NK-92 treated with Interleukin-12 subunit alpha and Interleukin-12 subunit beta, amount 100 ng/mL, for 24 hours (cell line): ENCODE measurements at places on chromosomes 5 and 9.

DNA sequence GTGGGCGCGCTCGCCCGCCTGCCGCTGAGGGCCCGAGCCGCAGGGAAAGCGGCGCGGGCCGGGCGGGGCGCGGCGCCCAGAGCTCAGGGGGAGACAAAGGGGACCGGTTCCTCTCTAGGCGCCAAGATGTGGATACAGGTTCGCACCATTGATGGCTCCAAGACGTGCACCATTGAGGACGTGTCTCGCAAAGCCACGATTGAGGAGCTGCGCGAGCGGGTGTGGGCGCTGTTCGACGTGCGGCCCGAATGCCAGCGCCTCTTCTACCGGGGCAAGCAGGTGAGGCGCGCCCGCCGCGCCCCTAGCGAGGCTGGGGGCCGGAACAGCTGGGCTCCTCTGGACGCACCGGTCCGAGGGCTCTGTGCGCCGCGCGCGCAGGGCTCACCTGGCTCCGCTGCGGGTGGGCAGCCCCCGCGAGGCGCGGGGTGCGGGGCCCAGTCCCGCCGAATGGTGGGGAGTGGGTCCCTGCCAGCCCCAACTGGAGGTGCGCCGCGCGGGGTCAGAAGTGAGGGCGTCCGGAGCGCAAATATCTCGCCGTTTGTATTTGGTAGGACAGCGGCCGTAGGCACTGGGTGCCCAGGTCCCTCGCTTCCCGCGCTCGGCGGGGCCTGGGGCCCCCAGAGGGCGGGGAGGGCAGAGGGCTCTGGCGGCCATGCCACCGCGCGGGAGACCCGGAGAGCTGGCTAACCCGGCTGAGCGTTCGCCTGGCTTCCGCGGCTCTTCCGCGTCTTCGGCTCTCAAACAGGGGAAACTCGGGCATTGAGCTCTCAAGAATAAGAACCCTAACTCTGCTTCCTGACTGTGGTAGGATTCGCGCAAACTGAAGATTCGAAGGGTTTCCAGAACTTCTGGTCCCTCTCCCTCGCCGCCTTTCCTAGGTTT, 607 bp downstream of the UHRF2 start:
- DNase-seq = peak; percentile 48

DNA sequence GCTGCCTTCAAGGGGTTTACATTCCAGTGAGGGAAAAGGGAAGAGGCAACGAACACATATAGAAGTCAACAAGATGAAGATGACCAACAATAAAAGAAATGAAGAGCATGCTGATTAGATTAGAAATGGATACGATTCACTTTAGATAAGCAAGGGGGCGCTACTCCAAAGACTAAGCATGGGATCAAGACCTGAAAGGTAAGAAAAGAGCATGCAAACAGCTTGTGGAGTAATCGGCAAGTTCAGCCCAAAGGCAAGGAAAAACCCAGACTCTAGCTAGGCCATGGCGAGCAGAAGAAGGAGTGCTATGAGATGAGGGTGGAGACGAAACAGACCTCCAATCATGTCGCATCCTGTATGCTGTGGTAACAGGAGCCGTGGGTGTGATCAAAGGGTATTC, 124.4 kb downstream of the FANCC start:
- DNase-seq = no peak

DNA sequence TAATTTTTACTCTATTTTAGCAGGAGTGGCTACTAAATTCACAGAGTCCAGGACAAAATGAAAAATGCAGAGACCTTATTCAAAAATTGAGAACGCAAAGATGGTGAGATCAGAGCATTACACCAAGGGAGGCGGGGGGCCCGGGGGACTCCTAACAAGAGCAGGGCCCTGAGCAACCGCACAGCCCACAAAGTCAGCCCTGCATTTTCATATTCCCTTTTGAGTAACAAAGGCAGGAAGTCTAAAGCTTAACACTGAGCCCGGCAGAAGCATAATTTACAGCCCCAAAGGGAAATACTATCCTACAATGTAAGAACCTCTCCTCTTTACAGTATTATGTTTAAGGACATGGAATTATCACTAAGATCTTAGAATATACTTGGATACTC, 69.4 kb downstream of the TLE1 start:
- no peak for DNase-seq

DNA sequence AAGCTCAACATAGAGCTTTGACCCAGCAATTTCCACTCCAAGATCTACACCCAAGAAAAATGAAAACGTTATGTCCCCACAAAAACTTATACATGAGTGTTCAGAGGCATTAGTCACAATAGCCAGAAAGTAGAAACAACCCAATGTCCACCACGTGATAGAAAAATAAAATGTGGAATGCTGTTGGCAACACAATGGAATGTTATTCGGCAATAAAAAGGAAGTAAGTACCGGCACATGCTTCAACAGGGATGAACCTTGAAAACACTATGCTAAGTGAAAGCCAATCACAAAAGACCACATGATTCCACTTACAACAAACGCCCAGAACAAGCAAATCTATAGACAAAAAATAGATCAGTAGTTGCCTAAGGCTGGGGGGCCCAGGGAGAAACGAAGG, 6.0 kb downstream of the UBQLN1 start:
- DNase-seq = no peak

DNA sequence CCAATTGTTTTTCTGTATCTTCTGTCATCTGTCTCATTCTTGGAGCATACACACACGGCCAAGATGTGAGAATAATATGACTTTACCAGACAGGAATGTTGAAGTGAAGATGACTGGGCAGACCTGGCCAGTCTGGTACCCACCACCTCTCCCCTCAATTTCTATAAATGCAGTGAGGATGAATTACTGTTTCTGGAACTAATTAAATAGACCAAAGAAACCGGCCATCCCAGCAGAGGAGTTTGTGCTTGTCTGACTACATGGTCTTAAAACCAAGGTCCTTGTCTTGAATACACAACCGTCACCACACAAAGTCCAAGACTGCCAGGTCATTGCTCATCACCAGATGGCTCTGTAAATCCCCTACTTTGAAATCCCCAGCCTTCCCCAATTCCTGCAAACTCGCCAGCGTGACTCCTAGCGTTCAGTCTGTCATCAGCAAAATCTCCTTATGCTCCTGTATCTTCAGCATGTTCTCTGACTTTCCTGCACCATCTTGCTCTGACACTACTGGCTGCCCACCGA, 147.2 kb downstream of the PDE4D start:
- DNase-seq = no peak

GRCh38 chr5:133337795-133338445, 274.4 kb downstream of the FSTL4 start:
- no peak for DNase-seq

GRCh38 chr5:173051746-173052145, 4.4 kb upstream of the CREBRF start:
- DNase-seq = no peak

- DNase-seq = no peak
These were observed 213.2 kb upstream of the ACTBL2 start for GRCh38 chr5:57695706-57696388.

- DNase-seq = no peak
These were observed 31.2 kb downstream of the DEPDC1B start for GRCh38 chr5:60668686-60669304.

DNA sequence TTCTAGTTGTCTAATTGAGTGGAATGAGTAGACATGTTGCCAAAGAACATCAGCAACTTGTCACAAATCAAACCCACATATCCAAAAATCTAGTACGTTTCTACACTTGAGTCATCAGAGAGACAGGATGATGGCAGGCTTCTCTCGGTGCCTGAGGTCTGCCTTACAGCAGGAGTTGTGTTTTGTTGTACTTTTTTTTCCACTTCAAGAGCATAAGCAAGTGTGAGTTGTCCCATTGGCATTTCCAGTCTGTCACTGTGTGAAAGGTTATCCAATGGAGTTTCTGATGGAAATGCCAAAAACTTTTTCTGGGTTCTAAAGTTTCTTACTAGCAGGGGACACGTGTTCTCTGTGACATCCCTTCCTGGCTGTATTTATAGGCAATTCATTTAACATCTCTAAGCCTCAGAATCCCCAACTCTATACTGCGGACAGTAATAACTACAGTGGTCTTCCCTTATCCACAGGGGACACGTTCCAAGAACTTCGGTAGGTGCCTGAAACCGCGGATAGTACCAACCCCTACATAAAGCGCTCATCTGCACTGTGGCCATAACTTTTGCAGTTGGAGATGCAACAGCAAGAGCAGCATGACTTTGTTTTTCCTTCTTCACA, 246.5 kb downstream of the SYK start:
- DNase-seq = no peak

DNA sequence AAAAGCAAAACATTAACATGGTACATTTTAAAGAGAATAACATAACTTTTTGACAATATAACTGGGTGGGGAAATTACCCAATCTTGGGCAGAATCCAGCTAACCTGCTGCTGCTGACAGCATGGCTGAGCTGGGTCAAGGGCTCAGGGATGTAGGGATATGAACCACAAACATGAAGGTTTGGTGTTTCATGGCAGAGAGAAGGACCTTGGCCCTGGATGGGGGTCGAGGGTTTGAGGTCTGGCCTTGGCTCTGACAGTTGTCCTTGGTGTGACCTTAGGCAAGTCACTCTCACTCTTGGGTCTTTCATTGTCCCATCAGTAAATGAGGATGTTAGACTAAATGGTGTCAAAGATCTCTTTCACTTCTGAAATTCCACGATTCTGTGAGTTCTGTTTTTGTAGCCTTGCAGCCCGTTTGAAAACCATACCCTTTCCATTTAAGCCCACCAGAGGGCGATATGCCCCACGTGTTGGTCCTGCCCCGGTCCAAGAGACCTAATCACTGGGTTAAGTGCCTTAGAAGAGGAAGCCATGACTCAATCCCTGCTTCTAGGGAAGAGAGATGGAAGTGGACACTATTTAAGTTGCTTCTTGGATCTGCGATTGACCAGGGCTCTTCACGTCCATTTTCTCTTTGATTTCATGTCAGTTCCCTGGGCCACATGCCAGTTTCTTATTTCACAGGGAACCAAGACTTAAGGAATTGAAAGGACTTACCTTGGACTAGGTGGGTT, 56.8 kb upstream of the TEX48 start:
- peak; percentile 42 for DNase-seq

GRCh38 chr5:35194635-35195471, 35.4 kb downstream of the PRLR start:
- DNase-seq = no peak

DNA sequence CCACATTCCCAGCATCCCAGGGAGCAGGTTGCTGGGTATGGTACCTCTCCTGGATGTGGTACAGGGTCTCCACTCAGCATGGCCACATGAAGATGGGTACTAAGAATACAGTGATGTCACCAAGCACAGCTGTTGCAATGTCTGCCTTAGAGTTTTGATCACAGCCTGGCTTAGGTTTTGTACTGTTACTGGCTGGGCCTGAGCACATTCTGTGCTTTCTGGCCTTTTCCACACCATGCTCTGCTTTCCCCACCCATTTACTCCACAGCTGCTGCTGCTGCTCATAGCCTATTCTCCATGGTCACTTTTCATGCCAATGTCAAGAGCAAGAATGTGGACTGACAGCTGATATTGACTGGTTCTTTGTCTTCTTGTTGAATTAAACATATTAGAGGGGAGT, 481.9 kb downstream of the ARHGEF28 start:
- no peak for DNase-seq

DNA sequence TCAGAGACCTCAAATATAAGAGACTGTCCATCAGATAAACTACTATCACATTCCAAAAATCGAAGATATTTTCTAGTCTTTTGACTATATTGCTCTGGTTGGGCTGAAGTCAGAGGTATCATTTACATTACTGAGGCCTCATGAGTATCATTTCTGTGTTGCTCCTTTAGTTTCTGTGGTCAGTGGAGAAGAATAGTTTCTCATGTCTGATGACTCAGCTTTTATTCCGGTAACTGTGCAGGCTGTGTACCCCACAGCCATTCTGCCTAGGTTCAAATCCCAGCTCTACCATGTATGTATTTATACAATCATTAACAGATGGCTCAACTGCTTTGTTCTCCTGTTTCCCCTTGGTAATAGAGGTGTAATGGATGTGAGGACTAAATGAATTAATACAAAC, 179.3 kb downstream of the ALDH1A1 start:
- no peak for DNase-seq

GRCh38 chr9:133357656-133358055, 1.3 kb downstream of the SURF2 start:
- no peak for DNase-seq

GRCh38 chr9:77896938-77897667, 134.5 kb downstream of the GNAQ start:
- DNase-seq = no peak

- no peak for DNase-seq
These were observed 63.5 kb downstream of the C9orf50 start for GRCh38 chr9:129557192-129558036.

DNA sequence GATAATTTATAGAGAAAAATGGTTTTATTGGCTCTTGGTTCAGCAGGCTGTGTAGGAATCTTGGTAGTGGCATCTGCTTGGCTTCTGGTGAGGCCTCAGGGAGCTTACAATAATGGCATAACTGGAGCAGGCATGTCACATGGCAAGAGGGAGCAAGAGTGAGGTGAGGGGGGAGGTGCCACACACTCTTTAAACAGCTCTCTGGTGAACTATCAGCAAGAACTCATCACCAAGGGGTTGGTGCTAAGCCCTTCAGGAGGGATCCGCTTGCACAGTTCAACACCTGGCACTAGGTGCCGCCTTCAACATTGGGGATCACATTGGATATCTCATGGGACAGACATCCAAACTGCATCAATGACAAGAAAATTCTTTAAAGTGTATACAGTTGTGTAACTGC, 10.5 kb downstream of the GPBP1 start:
- DNase-seq = no peak

DNA sequence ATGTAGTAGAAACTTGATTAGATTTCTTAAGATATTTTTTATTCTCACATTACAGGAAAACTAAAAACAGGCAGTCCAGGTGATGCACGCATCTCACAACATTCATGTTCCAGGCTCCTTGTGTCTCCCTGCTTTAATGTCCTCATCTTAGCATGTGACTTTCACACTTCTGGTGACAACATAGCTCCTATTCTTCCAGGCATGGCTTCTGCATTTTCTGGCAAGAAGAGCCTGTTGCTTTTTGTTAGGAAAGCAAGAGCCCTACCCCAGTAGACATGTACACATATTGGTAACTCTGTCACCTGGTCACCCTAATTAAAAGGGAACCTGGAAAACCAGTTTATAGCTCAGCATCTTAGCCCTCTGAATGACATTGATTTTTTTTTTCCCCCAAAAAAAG, 92.5 kb downstream of the PPIC start:
- no peak for DNase-seq

DNA sequence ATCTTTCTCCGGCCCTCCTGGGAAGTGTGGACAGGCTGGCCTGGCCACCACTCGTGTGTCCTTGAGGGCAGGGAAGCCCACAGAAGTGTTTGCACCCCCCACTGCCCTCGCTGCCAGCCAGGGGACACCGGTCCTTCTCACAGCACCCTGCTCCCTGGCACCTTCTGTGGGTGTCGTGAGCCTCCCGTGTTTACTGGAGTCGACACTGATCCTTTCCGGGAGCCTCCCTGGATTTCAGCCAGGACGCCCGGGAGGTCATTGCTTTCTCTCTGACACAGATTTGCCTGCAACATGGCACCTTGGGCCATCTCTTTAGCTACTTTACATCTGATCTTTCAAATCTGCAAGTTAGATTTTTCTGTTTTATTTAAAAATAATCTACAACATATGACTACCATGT, 120.4 kb upstream of the CACNA1B start:
- DNase-seq = no peak
